ENCODE measurements at places on chromosomes 2 and 18. TPM values are rescaled to one million over a fixed set of nuclear protein-coding genes. Genes with fewer than 3 reads are reported as not detected.

DNA sequence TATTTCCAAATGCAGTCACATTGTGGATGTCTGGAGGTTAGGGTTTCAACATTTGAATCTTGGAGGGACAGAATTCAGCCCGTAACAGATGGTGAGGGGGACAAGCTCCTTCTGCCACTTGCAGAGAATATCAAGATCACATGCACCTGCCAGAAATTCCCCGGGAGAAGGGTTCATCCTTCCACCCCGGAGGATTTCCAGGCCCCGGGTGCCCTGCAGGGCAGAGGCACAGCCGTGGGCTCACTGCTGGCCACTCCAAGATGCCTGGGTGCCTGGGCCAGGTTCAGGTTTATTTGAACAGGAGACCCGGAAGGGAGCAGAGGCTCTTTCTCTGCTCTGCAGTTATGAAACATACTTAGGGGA lies 38.2 kb upstream of the MGAT4A start:
- no peak for DNase-seq

GRCh38 chr2:179449010-179449409 lies 184.4 kb upstream of the SESTD1 start:
- no peak for DNase-seq

Gene MC4R
- not detected for total RNA-seq

DNA sequence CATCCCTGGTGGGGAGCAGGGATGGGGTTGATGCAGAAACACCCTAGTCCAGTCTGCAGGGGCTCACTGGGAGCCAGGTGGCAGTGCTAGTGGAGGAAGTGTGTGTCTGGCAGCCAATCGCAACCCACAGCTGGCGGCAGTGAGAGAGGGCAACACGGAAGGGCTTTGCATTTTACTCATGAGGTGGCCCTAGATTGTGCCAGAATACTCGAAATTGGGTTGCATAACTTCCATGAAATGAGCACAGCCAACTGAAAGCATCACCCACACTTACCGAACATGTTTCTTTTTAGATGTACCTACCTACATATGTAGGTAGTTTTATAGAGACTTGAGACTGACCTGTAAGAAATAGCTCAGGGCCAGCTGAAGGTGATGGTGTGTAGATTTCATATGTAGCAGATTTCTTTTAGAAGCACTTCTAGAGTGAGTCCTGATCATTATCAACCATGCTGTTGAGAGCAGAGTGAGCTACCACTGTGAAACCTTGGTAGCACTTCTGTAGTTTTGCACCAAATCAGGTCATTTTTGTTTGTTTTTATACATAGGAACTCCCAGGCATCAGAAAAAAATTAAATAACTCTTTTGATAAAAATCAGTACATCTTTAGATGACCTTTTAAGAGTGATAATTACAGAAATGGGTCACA lies 13.0 kb downstream of the IL18R1 start:
- no peak for DNase-seq

Gene PLB1
- total RNA-seq: 1.3 TPM

DNA sequence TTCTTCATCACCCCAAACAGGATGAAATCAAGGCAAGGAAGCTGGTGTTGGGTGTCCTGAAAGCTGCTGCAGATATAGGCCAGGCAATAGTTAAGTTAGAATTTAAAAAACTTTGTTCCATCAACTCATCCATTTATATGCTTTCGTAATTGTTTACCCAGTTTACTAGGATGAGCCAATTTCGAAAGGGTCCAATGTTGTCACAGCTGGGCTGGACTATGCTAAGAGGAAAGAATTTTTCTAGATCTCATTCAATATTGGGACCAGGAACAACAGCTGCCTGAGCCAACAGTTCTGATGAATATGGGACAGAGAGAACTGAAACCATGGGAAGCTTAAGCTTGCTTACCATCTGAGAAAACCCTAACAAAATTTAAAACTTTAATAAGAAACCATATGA lies 21.6 kb upstream of the SP3 start:
- DNase-seq: no peak

Gene GPR75
- 0.58 TPM for total RNA-seq

- DNase-seq: no peak
These were observed 276.6 kb downstream of the MREG start for GRCh38 chr2:215736653-215737290.

DNA sequence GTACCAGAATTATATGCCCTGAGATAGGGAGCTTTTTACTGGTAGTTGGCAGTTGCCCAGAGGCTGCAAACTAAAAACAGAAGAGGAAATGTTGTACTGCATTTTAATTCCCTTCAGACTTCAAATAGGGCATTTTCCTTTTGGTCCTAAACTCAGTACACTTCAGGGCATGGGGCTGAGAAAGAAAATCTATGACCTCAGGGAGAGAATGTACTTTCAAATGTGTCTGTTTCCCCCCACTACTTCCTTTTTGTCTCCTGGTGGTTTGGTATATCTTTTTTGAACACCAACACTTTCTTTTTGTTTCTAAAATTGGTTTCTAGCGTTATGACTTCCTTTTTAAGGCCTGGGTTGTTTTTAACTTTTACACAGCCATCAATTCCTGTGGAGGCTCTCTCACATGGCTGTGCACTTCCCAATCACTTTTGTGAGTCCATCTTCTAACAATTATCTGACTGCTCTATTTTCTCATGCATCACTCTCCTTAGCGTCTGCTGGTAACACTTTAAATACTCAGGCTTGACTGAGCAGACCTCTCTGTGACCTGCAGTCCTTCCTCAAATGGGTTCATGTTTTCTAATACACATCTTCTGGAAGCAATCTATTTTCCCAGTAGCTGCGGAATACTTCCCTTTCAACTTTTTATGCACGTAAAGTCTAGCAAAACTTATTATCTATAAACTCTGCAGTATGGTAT lies 596.0 kb downstream of the LRP1B start:
- DNase-seq: no peak

Gene UGGT1
- total RNA-seq: 41.7 TPM

DNA sequence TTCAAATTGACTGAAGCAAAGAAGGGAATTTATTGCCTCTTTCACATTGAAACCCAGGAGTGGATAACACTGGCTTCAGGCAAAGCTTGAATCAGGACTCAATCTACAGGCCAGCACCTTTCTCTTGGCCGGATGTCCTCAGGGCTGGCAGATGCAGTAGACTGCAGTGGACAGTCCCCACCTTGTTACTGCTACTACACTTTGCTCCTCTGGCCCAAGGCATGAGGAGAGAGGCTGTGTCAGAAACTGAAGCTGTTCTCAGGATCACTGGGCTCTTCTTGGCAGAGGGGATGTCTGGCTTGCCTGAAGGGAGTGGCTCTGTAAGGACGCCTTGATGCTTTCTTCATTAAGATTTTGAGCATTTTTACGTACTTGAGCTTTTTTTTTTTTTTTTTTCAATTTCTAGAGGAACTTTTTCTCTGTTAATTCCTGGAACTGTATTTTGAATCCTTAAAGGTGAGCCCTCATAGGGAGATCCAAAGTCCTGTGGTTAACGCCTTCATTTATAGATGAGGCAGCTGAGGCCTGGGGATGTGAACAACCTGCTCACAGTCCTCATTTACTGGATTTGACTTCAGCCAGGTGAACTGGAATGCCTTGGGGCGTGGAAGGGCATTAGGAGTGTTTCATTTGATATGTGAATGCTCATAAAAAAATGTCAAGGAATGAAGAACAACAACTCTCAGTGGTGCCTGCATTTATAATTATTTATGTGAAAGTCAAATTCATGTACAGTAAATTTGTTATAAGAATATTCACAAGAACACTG lies 36.6 kb downstream of the CASP10 start:
- DNase-seq: peak; percentile 76

- DNase-seq: no peak
These were observed 70.0 kb downstream of the FIGN start for GRCh38 chr2:163665817-163666216.

- no peak for DNase-seq
These were observed 44.4 kb upstream of the TWSG1 start for GRCh38 chr18:9290156-9290555.

DNA sequence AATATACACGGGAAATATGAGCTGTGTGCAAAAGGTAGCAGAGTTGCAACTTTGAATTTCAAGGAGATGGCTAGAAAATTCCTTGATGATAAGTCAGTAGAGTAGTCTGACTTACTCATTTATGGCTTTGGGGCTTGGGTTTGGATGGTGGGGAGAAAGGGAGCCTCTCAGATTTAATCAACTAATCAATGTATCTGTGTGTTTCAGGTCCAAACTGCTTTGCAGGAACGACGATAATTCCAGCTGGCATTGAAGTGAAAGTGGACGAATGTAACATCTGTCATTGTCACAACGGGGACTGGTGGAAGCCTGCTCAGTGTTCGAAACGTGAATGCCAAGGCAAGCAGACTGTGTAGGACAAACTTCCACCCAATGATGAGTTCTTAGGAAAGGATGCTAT lies 164.6 kb downstream of the VWC2L start:
- DNase-seq: no peak

- no peak for DNase-seq
These were observed 271.4 kb downstream of the TCF4 start for GRCh38 chr18:55316486-55317184.

GRCh38 chr2:172596776-172597175 lies 40.9 kb downstream of the PDK1 start:
- DNase-seq: no peak

DNA sequence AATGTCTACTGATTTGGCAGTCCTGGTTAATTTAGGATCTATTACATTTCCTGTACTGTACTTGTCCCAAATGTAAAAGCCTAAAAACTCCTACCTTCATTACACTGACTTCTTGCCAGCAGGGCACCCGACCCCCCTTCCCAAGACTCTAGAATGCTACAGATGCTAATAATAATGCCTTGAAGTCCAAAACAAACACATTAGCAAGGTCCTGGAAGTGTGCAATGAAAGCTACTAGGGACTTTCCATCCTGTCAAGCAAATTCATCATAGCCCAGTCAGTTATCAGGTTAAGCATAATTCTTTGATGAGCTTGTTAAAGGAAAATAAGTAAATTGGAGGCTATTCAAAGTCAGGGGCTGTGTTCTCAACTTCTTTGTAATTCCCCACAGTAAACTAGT lies 115.3 kb upstream of the RBBP8 start:
- DNase-seq: no peak

Gene MAP3K19
- not detected for total RNA-seq

Gene REG1A
- 19.6 TPM for total RNA-seq

Gene TMEM17
- total RNA-seq: 0.35 TPM

GRCh38 chr2:138071720-138072719 lies 107.7 kb downstream of the HNMT start:
- DNase-seq: no peak

DNA sequence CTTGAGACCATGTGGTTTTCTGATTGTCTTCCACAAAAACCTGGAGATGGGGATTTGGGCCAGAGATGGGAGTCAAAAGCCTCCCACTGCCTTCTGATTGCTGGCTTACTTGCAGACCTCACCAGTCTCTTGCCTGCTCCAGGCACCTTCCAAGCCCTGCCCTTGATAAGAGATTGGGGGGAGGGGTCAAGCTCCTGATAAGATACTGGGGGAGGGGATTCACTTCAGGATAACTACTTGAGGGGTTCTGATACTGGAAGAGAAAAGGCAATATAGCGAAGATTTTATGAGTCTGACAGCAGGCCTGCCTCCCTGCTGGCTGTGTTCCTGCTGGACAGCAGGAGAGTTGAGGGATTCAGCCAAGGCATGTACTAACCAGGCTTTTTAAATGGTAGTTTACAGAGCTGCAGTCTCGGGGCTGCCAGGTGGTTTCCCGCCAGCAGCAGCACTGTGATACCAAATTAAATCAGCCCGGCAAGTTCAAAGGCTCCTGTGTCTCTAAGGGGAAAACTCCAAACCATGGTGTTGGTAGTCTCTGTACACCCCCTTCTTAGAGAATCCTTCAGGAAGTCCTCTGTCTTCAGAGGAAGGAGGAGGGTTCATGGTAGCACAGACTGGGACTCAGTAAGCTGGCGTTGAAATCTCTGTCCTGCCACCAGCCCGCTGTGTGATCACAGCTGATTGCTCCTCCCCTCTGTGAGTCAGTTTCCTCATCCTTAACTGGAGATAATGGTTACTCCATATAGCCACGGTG lies 58.3 kb downstream of the FBXO36 start:
- peak; percentile 20 for DNase-seq

Gene ZC3H15
- 64.2 TPM for total RNA-seq

DNA sequence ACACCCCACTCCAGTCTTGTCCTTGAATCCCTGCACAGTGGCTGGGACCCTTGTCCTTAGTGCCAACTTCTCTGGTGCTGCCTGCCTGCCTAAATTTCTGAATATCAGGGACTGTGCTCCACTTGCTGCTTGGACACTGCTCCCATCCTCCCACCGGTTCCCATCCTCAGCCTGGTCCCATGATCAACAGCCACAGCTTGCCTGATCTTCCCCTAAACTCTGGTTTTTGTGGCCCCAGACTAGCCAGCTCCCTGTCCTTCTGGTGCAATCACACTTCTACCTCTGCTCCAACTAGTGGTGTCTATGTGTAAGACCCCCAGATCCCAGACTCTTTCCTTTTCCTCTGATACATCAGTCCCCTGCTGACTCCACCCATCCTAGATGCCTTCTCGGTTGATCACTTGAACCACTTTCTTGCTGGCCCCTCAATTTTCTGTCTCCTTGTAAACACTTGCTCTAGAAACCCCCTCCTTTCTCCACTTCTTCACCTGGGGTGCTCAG lies 37.2 kb upstream of the POLE4 start:
- DNase-seq: no peak

DNA sequence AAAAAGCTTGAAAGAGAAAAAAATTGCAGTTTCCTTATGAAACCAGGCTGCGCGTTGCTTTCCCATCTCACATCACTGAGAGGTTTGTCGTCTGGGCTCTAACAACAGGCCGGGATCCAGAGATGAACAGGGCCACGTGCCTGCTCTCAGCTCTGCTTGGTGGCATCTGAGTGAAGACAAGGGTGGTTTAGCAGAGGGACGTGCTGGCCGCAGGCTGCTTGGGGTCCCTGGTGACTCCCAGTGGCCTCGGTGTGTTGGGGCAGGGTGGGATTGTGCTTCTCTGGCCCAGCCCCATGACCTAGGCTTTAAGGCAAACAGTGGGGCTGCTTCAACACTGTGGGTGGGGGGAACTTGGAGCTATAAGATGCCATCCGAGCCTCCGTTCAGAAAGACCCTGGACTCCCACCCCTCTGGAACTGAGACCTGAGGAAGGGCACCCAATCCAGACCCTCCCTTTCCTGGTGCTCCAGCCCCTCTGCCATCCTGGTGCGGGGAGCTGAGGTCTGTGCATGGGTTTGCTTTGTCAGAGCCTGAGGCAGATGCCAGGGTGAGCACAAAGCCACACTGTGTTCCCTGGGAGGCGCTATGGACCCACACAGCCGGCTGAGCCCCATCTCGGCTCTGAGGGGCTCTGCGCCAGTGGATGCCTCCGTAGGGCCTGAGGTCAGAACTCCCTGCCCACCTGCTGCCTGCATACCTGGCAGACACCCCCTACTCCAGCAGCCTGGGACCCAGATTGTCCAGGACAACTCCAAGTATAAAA lies 18.4 kb upstream of the HPCAL1 start:
- DNase-seq: no peak

GRCh38 chr2:136305517-136306192 lies 187.7 kb upstream of the CXCR4 start:
- DNase-seq: no peak

GRCh38 chr2:229815858-229816257 lies 101.5 kb upstream of the DNER start:
- DNase-seq: no peak

Gene NAT8
- not detected for total RNA-seq

Gene KRTCAP3
- total RNA-seq: 147 TPM

Measured in colonic mucosa (tissue), 4 donors.